Cerebellum (tissue), 4 donors: ENCODE measurements at places on chromosomes 4 and X. TPM values are rescaled to one million over a fixed set of nuclear protein-coding genes. Genes with fewer than 3 reads are reported as not detected.

PRSS12 gene
- 6.4 TPM for total RNA-seq

- DNase-seq, result no peak
Measured at GRCh38 chrX:46044486-46044885, 500.7 kb downstream of the ZNF674 start.

GRCh38 chr4:99762728-99763127 is 53.9 kb upstream of the DAPP1 start:
- no peak for DNase-seq

- DNase-seq, result no peak
Measured at GRCh38 chr4:15506464-15506863, 36.8 kb downstream of the CC2D2A start.

DNA sequence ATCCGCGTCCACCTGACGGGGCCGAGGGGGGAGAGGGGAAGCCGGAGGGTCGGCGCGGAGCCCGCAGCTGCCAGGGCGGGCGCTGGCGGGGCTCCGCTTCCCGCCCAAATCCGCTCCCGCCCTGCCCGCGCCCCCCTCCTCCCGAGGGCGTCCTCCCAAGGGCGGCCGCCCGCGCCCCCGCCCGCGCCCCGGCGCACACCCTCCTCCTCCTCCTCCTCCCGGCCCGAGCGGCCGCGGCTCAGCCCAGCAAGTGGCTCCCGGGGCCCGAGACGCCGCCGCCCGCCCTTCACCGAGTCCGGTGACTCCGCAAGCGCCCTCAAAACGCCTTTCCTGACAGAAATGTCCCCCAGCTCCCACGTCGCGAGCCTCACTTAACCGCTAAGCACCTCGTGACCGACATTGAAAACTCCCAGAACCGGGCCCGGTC is 487 bp downstream of the HMGB2 start:
- peak; percentile 36 for DNase-seq
